ENCODE measurements at places on chromosomes 3 and 15.

DNA sequence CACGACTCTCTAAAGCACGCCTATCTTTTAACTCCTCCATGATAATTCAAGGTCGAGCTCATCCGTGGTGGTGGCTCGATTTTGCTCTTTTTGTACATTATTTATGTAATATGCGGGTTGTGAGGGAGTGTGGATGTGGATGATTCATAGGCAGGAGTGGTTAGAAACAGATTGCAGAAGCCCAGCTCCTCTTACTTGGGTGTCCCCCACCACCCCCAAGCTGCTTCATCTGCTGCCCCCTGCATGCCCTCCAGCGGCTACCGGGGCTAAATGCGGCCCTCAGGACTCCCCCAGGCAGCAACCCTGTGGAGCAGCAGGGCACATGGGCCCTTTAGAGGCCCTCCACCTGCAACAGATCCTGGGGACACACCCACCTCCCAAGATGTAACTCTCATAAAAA is 111.5 kb upstream of the SELENOK start:
- no peak for DNase-seq

GRCh38 chr15:92803852-92804609 is 96.1 kb upstream of the CHD2 start:
- DNase-seq, result peak; percentile 39

DNA sequence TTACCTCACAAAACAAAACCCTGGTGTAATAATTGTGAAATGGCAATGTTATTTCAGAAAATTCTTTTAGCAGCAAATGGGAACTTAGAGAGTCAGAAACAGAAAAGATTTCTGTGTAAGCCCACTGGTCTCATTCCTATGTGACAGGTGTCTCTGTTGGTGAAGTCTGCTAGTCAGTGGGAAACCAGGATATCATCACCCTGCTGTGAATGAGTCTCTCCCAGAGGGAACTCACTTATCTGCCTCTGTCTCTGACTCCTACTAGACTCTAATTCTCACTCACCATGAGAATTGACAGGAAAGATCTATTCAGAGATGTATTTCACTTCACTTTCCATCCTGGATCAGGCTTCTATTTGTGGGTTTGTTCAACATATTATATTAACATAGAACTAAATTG is 266.0 kb downstream of the EPHA3 start:
- no peak for DNase-seq

- no peak for DNase-seq
Observed at GRCh38 chr3:175737646-175738572, 878.8 kb downstream of the NAALADL2 start.

- DNase-seq, result no peak
Observed at GRCh38 chr15:42348083-42348482, 11.2 kb upstream of the CAPN3 start.

DNA sequence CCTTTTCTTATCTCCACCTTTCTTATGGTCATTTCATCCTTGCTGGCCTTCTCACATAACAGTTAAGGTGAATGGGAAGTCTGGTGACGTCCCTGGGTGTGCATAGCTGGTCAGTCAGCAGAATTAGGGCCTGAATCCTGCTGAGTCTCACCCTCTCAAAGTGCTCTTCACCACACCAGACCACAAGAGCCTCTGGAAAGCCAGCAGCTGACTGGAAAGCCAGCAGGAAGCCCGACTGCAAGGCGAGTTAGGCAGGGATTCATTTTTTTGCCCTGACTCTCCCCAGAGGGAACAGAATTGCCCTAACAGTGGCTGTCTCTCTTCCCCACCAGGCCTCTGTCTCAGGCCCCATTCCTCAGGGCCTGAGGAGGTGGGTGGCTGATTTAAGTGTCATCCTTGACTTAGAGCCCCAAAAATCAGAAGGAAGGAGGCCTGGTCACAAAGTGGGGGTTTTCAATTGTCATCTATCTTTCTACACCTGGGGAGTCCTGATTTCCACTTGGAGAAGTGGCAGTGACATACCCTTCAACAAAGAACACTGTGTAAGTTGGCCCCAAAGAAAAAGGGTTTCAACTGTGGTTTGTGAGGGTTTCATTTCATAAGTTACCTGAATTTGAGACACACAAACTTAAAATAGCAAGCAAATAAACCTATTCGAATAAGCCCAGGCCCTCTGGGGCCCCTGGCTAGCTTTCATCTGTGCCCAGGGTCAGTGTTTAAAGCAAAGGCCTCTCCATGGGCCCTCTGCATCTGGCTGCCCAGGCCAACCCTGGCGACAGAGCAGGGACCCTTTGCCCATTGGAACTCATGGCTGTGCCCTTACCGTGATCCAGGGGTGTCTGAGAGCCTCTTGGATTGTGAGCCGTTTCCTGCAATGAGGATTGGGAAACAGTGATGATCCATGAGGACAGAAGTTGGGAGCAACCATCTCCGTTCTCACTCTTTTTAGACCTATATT is 90.5 kb upstream of the HERC1 start:
- no peak for DNase-seq

DNA sequence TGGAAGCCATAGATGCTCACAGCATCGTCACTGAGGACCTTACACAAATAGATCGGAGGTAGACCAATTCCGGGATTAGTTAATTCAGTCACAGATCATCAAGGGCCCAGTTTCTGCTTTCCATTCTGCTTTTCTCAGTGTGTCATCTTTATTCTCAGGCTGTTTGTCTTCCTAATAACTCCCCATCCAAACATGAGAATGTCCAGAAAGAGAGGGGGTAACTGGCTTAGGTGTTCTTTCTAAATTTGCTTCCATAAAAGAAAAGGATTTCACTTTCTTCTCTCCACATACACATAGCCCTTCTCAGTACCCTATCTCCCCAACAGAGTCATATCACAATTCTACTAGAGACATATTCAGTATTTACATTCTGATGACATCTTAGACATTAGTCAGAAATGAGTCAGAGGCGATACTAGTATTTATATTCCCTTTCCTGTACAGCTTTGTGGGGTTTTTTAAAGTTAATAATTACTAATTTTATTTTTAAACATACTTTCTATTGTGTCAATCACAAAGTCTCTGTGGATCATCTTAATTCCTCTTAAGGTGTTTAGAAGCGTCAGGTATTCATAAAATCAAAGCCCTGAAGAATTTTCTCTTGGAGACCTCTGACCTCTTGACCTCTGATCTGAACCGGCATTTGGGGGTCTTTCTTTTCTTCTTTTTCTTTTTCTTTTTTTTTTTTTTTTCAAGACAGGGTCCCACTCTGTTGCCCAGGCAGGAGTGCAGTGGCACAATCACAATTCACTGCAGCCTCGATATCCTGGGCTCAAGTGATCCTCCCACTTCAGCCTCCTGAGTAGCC is 24.3 kb upstream of the IL12A start:
- DNase-seq, result no peak

DNA sequence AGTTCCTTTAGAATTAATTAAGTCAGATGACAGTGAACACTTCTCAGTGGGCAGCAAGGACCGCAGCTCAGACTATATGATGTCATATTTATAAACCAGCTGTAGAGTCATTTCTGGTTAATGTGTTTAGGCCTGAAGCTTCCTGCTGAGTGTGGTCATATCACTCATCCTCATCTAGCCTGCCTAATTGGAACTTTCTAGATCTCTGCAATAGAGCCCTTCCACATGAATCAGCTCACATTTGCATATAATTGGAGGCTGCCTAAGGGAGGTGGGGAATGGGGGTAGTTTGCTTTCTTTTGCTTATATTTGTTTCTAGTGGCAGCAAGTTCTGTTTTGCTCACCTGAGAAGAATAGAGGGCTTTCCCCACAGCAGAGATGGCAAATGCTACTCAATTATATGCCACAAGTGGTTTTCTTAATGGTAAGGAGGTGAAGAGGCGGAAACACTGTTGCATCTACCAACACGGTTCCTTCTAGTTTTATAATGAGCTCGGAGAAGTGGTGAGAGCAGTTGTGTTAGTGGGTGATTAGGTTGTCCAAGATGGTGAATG is 148.1 kb downstream of the KLHL25 start:
- DNase-seq, result no peak

GRCh38 chr3:126394179-126394976 is at the start of gene CFAP100:
CFAP100 (plus strand) TSS chr3:126394909; CDS start chr3:126396001, 1,092 bp downstream.
- DNase-seq, result no peak

DNA sequence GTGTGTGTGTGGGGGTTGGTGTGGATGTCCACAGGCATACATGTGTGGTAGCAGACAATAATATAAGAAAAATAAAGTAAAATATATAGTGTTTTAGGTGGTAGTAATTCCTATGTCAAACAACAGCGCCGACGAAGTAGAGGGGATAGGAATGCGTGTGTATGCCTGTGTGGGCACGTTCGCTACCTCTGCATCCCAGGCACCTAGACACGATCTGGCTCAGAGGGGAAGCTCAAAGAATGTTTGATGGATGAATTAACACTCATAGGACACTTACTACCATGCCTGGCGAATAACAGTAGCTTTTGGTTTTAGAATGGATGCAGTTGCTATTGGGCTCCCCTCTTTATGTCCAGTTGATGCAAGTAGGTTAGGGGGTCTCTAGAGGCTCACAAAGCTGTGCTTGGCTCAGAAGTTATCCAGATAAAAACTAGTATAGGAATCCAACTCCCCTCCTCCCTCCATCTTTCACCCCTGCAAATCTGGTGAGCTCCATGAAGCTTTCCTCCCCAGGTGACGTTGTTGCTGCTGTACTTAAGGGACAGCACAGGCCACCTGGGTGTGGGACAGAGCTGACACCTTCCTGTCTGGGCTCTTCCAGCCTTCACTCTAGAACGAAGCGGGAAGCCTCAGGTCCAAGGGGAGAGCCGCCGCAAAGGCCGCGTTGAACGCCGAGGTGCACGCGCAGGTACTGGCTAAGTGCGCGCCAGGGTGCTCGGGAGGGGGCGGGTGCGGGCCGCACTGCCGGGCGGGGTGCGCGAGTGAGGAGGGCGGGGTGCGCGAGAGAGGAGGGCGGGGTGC is 192.6 kb upstream of the LYSMD4 start:
- peak; percentile 25 for DNase-seq

GRCh38 chr3:178949896-178950295 is 121.7 kb downstream of the ZMAT3 start:
- no peak for DNase-seq

Data from esophagus squamous epithelium (tissue), 5 donors.